ENCODE measurements at places on chromosomes 5 and 9.

DNA sequence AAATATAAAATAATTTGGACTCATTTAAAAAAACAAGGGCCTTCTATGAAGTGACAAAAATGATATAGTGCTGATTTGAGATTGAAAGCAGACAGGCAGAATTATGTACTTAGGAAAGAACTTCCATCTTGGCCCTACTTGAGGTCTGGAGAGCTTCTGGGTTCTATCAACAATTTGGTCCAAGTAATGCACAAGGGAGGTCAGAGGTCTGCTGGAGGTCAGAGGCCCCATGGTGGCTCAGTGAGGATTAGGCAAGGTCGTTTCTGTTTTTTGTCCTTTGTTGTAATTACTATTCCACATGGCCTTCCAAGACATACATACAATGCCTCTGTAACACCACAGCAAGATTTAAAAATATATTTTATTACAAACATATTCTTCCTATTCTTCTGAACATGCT lies 37.2 kb downstream of the NUDT12 start:
- H3K27me3 ChIP-seq = peaks cover 3% of the 10 kb centered on the region
- no peak overlapping the region for H3K27ac ChIP-seq
- no peak for DNase-seq
- no peak overlapping the region for H3K4me3 ChIP-seq
- H3K4me1 ChIP-seq = no peaks in the 10 kb centered on the region

DNA sequence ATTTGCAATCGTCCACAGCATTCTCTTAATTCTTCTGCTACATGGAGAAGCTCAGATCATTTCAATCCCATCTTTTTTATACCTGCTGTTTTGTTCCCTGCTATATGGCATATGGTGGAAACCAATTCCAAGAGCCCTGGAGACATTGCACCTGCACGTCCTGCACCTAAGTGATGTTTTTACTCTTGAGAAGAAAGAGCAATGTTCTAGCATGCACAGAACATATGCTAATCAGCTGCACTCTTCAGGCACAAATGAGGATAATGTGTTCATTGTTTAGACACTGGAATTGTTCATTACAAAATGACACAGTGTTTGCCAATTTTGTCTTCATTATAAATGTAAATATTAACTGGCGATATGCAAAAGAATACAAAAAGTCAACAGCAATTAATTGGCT lies 935.8 kb downstream of the TLE4 start:
- H3K27ac ChIP-seq = no peak overlapping the region
- no peak for DNase-seq
- no peaks in the 10 kb centered on the region for H3K36me3 ChIP-seq
- H3K4me1 ChIP-seq = no peaks in the 10 kb centered on the region

GRCh38 chr5:66339896-66340295 lies 195.8 kb downstream of the SREK1 start:
- no peak for DNase-seq
- no peaks in the 10 kb centered on the region for H3K27me3 ChIP-seq
- no peak overlapping the region for H3K27ac ChIP-seq
- H3K36me3 ChIP-seq = no peaks in the 10 kb centered on the region

DNA sequence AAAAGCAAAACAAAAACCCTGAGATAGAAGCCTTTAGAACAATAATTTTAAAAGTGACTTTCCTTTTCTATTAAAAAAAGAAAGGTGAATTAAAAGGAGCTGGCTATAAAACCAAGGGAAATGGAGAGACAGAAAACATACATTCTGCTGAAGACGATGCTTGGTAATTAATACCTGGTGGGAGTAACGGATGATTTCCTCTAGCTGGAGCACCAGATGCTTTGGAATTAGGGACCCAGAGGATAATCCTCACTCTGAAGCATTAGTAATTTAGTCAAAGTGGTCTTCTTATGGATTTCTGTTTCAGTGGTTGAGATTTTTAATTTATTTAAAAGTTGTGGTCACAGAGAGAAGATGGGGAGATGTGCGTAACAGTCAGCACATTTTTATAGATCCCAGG lies 982.5 kb downstream of the TLE4 start:
- DNase-seq = no peak
- H3K27me3 ChIP-seq = no peaks in the 10 kb centered on the region
- no peaks in the 10 kb centered on the region for H3K4me1 ChIP-seq
- H3K36me3 ChIP-seq = no peaks in the 10 kb centered on the region
- no peak overlapping the region for H3K27ac ChIP-seq

DNA sequence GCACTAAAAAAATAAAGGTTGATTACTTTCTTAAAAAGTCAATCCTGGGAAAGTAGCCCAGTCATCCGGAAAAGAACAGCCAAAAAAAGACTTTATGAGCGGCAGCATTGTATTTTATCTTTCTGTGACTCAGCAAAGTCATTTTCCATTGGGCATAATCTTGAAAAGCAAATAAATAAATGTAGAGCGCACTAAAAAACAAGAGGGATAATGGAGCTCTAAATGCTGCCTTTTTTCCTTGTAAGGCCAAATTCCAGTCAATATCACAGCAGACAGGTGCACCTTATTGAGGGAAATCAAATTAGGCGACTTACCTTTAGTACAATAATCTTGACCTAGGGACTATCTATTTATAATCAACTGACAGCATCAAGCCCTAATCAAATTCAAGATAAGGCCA lies 266.8 kb downstream of the MTRR start:
- no peak overlapping the region for H3K27ac ChIP-seq
- H3K4me1 ChIP-seq = no peaks in the 10 kb centered on the region
- no peaks in the 10 kb centered on the region for H3K27me3 ChIP-seq

GRCh38 chr9:90032296-90033027 lies 427.6 kb downstream of the GADD45G start:
- no peaks in the 10 kb centered on the region for H3K36me3 ChIP-seq
- no peaks in the 10 kb centered on the region for H3K4me1 ChIP-seq
- no peak for DNase-seq
- no peak overlapping the region for H3K4me3 ChIP-seq
- no peak overlapping the region for H3K27ac ChIP-seq

GRCh38 chr5:148974642-148975327 lies 88.1 kb downstream of the SH3TC2 start:
- H3K36me3 ChIP-seq = no peaks in the 10 kb centered on the region
- H3K27ac ChIP-seq = no peak overlapping the region
- no peaks in the 10 kb centered on the region for H3K4me1 ChIP-seq
- H3K4me3 ChIP-seq = no peak overlapping the region

DNA sequence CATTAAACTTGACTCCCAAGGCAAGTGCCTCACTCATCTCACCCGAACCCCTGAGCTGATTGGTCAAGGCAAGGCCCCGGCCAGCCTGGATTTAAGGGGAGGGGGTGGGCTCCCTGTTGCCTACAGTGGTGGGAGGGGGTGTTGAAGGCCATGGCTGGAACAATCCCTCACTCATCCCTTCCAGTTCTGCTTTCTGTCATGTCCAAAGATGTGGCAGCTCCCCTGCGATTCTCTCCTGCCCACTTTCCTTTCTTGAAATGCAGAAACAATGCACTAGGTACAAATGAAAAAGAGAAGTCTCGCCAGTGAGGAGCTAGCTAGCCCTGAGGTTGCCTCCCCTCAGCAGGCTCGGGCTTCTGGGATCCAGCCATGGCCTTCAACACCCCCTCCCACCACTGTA lies 240.9 kb downstream of the SYK start:
- H3K4me3 ChIP-seq = no peak overlapping the region

All from effector memory CD4-positive, alpha-beta T cell (primary cell).